Aorta (tissue), 5 donors: ENCODE measurements at places on chromosomes 7 and 10. TPM values are rescaled to one million over a fixed set of nuclear protein-coding genes. Genes with fewer than 3 reads are reported as not detected.

Gene CALN1
- total RNA-seq, result 0.33 TPM

DNA sequence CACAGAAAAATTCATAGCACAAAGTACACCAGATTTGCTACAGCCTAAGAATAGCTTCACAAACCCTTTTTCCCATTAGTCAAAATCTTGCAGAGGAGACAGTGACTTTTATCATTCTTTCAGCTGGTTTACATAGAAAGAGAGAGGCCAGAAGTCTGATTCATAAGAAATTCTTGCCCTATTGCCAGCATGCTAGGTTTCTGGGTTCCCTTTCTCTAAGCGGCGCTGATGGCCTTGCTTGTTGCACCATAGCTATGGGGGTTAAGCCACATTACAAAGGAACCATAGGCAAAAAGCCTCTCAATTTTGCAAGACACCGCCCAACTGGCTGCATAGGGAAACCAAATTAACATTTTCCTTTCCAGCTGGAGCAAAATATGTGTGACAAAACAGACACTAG is 87.4 kb downstream of the ZNF467 start:
- no peaks in the 10 kb centered on the region for H3K4me1 ChIP-seq
- DNase-seq, result no peak
- peaks cover 3% of the 10 kb centered on the region for H3K27me3 ChIP-seq
- H3K4me3 ChIP-seq, result no peak overlapping the region
- H3K36me3 ChIP-seq, result no peaks in the 10 kb centered on the region

DNA sequence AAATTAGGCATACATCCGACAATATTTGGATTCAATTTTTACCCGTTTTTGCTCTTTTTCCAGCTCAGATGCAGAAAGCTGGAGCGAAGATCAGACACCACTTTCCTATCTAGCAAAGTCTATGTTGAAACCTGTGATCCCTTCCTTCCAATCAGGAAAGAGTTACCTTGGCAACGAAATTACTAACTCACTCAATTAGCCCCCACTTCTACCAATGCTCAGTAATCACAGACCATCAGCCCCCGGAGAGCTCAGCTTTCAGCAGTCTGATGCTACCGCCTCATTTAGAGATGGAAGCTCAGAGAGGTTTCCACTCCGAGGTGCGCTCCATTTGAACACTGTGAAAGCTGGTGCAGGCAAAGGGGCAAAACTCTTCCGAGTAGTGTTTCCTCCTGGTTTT is 6.7 kb downstream of the FRAT1 start:
- H3K4me1 ChIP-seq, result no peaks in the 10 kb centered on the region
- peaks cover 2% of the 10 kb centered on the region for H3K36me3 ChIP-seq
- DNase-seq, result no peak
- no peaks in the 10 kb centered on the region for H3K27me3 ChIP-seq

Gene CCT6A
- 80.6 TPM for total RNA-seq

- no peaks in the 10 kb centered on the region for H3K27me3 ChIP-seq
- no peak for DNase-seq
- no peak overlapping the region for H3K4me3 ChIP-seq
Measured at GRCh38 chr10:94983555-94983954, 45.1 kb downstream of the CYP2C9 start.
